Activated B cell treated with CpG ODN at 0.5 μM for 24 hours (primary cell): ENCODE measurements at places on chromosomes 3 and 15. TPM values are rescaled to one million over a fixed set of nuclear protein-coding genes. Genes with fewer than 3 reads are reported as not detected.

Gene MRPL3
- total RNA-seq: 79.9 and 81.7 TPM in 2 replicates

Gene CIDEC
- not detected in 2 replicates for total RNA-seq

Gene VEPH1
- total RNA-seq: not detected in 2 replicates

Gene ESYT3
- not detected in 2 replicates for total RNA-seq

Gene DZIP1L
- total RNA-seq: not detected in 2 replicates

Gene TMCO5A
- total RNA-seq: not detected in 2 replicates

Gene LMLN
- 2.9 and 4.1 TPM in 2 replicates for total RNA-seq

Gene AQP9
- total RNA-seq: 0.10 TPM in 1 of 2 replicates, not detected in the other

Gene CCR9
- total RNA-seq: 0.44 and 0.84 TPM in 2 replicates

Gene DISP2
- total RNA-seq: 0.38 and 0.39 TPM in 2 replicates

DNA sequence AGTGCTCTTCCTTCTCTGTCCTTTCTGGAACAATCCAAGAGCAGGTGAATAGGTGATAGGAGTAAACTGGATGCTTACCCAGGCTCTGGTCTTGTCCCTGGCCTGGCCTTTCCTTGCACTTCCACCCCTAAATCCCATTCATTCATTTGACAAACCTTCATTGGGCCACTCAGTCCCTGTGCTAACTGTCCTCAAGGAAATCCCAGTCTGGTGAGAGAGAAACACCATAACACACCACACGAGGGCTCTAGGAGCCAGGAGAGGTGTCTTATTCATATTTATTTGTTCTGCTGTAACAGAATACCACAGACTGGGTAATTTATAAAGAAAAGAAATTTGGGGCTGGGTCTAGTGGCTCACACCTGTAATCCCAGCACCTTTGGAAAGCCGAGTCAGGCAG lies 22.8 kb downstream of the EFCC1 start:
- H3K27ac ChIP-seq: no peak overlapping the region
- DNase-seq: no peak
- no peak overlapping the region for H3K4me3 ChIP-seq
- H3K4me1 ChIP-seq: peaks cover 12% of the 10 kb centered on the region
- no peaks in the 10 kb centered on the region for H3K36me3 ChIP-seq

DNA sequence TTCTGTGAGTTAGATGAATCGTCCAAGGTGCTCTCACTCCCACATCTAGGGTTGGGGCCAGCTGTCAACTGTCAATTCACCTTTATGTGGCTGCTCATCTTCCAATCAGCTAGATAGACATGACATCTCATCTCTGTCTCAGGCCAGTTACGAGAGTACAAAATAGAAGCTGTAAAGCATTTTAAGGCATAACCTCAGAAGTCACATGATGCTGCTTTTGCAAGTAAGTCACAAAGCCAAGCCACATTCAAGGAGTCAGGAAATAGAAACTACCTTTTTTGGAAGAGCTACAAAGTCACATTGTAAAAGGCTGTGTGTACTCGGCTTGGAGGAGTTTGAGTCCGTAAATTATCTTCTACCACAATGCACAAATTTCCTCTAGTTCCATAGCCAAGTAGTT lies 5.1 kb upstream of the CCR1 start:
- H3K36me3 ChIP-seq: no peaks in the 10 kb centered on the region
- DNase-seq: no peak
- H3K4me1 ChIP-seq: peaks cover 17% of the 10 kb centered on the region
- no peaks in the 10 kb centered on the region for H3K27me3 ChIP-seq
- no peak overlapping the region for H3K27ac ChIP-seq

GRCh38 chr3:132008837-132009236 lies 26.0 kb downstream of the CPNE4 start:
- H3K27me3 ChIP-seq: peaks cover 2% of the 10 kb centered on the region
- no peak overlapping the region for H3K27ac ChIP-seq
- H3K4me1 ChIP-seq: no peaks in the 10 kb centered on the region
- H3K36me3 ChIP-seq: no peaks in the 10 kb centered on the region
- DNase-seq: no peak
- H3K4me3 ChIP-seq: no peak overlapping the region

GRCh38 chr3:177538048-177538749 lies 340.9 kb upstream of the TBL1XR1 start:
- H3K27me3 ChIP-seq: no peaks in the 10 kb centered on the region
- H3K4me3 ChIP-seq: peak overlapping the region; percentile 64
- H3K4me1 ChIP-seq: peaks cover 33% of the 10 kb centered on the region
- H3K27ac ChIP-seq: peak overlapping the region; percentile 81

GRCh38 chr15:60480888-60481287 lies 1.9 kb upstream of the ICE2 start:
- H3K27ac ChIP-seq: no peak overlapping the region
- no peaks in the 10 kb centered on the region for H3K27me3 ChIP-seq
- peaks cover 28% of the 10 kb centered on the region for H3K36me3 ChIP-seq
- DNase-seq: no peak

DNA sequence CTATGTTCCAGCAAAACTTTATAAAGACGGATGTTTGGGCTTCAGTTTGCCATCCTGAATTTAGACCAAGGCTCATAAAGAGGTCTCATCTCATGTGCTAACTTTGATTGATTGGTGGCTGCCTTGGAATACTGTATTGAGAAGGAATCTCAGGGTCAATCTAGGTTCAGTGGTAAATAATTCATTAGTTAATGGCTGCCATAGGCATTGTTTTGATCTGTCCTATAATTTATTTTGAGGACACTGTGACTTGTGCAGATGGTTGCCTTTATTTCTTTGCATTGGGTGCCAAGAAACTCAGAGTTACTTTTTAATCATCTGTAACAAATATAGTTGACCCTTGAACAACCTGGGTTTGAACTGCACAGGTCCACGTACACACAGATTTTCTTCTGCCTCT lies 159.8 kb downstream of the B3GALNT1 start:
- H3K4me1 ChIP-seq: peaks cover 4% of the 10 kb centered on the region
- H3K27me3 ChIP-seq: no peaks in the 10 kb centered on the region
- no peaks in the 10 kb centered on the region for H3K36me3 ChIP-seq
- H3K27ac ChIP-seq: no peak overlapping the region
- H3K4me3 ChIP-seq: no peak overlapping the region

- no peak overlapping the region for H3K4me3 ChIP-seq
- H3K27me3 ChIP-seq: peaks cover 10% of the 10 kb centered on the region
- no peak overlapping the region for H3K27ac ChIP-seq
- no peaks in the 10 kb centered on the region for H3K36me3 ChIP-seq
Measured at GRCh38 chr15:39391230-39391629, 189.6 kb upstream of the THBS1 start.

DNA sequence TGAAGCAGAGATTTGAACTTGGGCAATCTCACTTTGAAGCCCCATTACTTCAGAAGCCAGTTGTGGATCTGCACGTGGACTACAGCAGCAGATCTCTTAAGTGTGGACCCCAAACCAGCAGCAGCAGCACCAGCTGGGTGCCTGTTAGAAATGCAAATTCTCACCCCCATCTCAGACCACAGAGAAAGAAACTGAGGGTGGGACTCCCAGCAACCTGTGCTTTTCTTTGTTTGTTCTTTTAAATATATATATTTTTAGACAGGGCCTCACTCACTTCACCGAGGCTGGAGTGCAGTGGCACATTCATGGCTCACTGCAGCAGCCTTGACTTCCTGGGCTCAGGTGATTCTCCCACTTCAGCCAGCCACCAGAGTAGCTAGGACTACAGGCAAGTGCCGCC lies 53.2 kb downstream of the SLTM start:
- no peak overlapping the region for H3K27ac ChIP-seq
- H3K36me3 ChIP-seq: peaks cover 84% of the 10 kb centered on the region
- no peaks in the 10 kb centered on the region for H3K27me3 ChIP-seq
- H3K4me3 ChIP-seq: no peak overlapping the region
- no peak for DNase-seq

GRCh38 chr15:56390739-56391267 lies 25.6 kb downstream of the TEX9 start:
- H3K27me3 ChIP-seq: no peaks in the 10 kb centered on the region
- H3K36me3 ChIP-seq: peaks cover 17% of the 10 kb centered on the region
- H3K4me1 ChIP-seq: no peaks in the 10 kb centered on the region
- DNase-seq: no peak
- H3K27ac ChIP-seq: no peak overlapping the region

- H3K4me1 ChIP-seq: no peaks in the 10 kb centered on the region
- H3K27me3 ChIP-seq: peaks cover 10% of the 10 kb centered on the region
- H3K27ac ChIP-seq: no peak overlapping the region
Measured at GRCh38 chr3:31275038-31275572, 257.6 kb upstream of the STT3B start.

- no peak overlapping the region for H3K27ac ChIP-seq
- peaks cover 9% of the 10 kb centered on the region for H3K4me1 ChIP-seq
- H3K36me3 ChIP-seq: no peaks in the 10 kb centered on the region
Measured at GRCh38 chr15:61084944-61085367, 144.1 kb downstream of the RORA start.

GRCh38 chr3:134516905-134517304 lies 31.0 kb downstream of the CEP63 start:
- peaks cover 2% of the 10 kb centered on the region for H3K4me1 ChIP-seq
- H3K27me3 ChIP-seq: no peaks in the 10 kb centered on the region

DNA sequence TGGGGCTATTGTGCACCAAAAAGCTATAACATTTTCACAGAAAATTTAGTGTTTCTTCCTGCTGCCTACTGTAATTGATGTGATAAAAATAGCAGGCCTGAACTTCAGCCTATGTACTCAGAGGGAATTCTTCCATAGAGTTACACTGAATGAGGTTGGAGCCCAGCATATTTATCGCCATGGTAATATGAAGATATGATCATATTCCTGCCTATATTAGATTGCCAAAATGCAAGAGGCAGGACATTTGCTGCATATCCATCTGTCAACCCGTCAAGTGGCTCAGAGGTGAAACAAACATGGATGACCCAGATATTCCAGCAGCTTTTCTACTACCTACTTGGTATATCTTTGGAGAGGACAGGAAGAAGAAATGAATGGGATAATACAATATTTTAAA lies 1150.6 kb downstream of the TBL1XR1 start:
- no peak overlapping the region for H3K4me3 ChIP-seq
- H3K27me3 ChIP-seq: no peaks in the 10 kb centered on the region
- no peaks in the 10 kb centered on the region for H3K4me1 ChIP-seq
- H3K36me3 ChIP-seq: no peaks in the 10 kb centered on the region
- H3K27ac ChIP-seq: no peak overlapping the region

- H3K4me3 ChIP-seq: no peak overlapping the region
- DNase-seq: no peak
- H3K27ac ChIP-seq: peak overlapping the region; percentile 76
- no peaks in the 10 kb centered on the region for H3K36me3 ChIP-seq
- H3K4me1 ChIP-seq: peaks cover 16% of the 10 kb centered on the region
- no peaks in the 10 kb centered on the region for H3K27me3 ChIP-seq
Measured at GRCh38 chr3:146468234-146468633, 1.1 kb downstream of the PLSCR2 start.

DNA sequence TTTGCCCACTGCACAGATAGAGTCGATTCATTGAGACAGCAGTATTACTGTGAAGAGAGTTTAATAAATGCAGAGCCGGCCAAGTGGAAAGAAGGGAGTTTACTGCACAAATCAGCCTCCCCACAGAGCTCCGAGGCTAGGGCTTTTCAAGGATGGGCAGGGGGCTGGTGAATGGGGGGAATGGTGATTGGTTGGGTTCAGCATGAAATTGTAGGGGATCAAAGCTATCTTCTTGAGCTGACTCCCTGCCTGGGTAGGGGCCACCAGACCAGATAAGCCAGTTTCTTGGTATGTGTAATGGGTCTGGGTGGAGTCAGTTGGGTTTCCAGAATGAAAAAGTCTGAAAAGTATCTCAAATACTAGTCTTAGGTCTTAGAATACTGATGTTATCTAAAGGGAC lies 66.6 kb downstream of the SYNPR start:
- H3K4me1 ChIP-seq: no peaks in the 10 kb centered on the region
- no peak for DNase-seq
- no peaks in the 10 kb centered on the region for H3K36me3 ChIP-seq
- peaks cover 9% of the 10 kb centered on the region for H3K27me3 ChIP-seq
- no peak overlapping the region for H3K27ac ChIP-seq

DNA sequence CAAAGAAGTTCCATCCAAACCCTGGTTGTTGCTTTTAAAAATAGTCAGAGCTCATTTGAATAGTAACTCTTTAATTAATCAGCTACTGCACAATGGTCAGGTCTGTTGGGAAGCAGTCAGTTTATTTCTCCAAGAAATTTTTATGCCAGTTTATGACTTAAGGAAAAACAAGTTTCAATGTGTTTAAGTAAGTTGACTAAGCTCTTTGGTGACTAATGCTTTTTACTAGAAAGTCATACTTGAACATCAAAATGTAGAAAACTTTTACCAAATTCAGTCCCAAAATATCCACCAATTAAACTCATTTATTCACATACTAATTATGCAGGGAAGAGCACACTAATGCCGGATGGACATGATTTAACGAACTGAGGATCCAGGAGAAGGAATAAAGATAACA lies 22.1 kb downstream of the PRICKLE2 start:
- no peak overlapping the region for H3K27ac ChIP-seq
- no peaks in the 10 kb centered on the region for H3K4me1 ChIP-seq
- DNase-seq: no peak
- H3K36me3 ChIP-seq: no peaks in the 10 kb centered on the region
- no peaks in the 10 kb centered on the region for H3K27me3 ChIP-seq

DNA sequence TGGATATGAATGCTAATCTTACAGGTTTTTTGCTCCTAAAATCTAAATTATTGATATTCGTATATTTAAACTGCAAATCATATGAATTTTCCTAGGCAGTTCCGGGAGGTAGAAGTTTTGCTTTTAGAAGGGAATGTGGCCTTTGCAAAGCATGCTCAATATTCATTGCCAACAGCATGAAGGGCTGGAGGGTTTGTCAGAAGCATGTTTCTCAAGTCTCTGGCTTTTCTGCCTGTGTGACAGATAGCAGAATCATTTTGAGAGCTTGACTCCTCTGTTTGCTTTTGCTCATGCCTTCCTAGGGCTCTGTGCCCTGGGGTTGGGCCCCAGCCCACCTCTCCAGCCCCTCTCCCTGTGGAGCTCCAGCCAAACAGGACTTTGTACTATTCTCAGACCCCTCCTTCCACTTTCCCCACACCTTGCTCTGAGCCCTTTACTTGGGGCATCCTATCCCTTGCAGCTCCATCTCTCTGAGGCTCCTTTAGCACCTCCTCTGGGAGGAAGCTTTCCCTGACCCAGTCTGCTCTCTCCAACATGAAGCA lies 91.3 kb downstream of the ARNT2 start:
- H3K4me1 ChIP-seq: peaks cover 6% of the 10 kb centered on the region
- DNase-seq: no peak
- H3K27me3 ChIP-seq: peaks cover 3% of the 10 kb centered on the region
- no peak overlapping the region for H3K27ac ChIP-seq
- H3K4me3 ChIP-seq: no peak overlapping the region
- H3K36me3 ChIP-seq: no peaks in the 10 kb centered on the region

DNA sequence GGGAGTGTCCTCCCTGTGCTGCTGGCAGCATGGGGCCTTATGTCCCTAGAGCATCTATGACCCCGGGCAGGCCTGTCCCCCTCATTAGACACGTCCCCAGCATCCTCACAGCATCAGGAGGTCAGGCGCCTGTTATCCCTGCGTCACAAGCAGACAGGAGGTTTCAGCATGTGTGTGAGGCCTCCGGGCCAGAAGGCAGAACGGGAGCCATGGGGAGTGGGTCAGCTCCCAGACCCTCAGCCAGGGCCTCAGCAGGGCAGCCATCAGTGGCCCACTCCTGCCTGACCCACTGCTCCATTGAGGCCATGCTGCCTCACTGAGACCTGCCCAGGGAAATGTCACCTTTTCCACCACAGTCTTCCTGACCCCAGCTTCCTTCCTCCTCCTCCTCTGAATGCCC lies 71.6 kb downstream of the DNAJB8 start:
- no peaks in the 10 kb centered on the region for H3K27me3 ChIP-seq
- no peaks in the 10 kb centered on the region for H3K4me1 ChIP-seq
- H3K36me3 ChIP-seq: peaks cover 3% of the 10 kb centered on the region
- no peak for DNase-seq
